Nucleus accumbens (tissue), 56 donors: ENCODE measurements at places on chromosomes 4 and X.

GRCh38 chr4:8728536-8729407, 136.2 kb downstream of the CPZ start:
- no peak for DNase-seq

DNA sequence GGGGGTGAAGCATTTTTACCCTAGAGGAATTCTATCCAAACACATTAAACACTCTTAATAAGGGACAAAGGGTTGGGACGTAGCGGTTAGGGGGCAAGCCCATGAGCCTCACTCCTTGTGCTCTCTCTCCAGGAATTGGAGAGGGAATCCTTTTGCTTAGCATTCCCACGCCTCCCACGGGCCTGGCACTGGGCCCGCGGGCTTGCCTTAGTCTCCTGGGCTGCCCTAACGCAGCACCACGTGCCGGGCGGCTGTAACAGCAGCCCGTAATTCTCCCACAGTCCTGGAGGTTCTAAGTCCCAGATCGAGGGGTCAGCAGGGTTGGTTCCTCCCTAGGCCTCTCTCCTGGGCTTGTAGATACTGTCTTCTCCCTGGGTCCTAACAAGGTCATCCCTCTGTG, 67.5 kb downstream of the TBL1X start:
- DNase-seq, result no peak

GRCh38 chr4:106104276-106104675, 209.0 kb downstream of the NPNT start:
- no peak for DNase-seq

GRCh38 chrX:7215842-7216241, 67.9 kb upstream of the PUDP start:
- DNase-seq, result no peak

DNA sequence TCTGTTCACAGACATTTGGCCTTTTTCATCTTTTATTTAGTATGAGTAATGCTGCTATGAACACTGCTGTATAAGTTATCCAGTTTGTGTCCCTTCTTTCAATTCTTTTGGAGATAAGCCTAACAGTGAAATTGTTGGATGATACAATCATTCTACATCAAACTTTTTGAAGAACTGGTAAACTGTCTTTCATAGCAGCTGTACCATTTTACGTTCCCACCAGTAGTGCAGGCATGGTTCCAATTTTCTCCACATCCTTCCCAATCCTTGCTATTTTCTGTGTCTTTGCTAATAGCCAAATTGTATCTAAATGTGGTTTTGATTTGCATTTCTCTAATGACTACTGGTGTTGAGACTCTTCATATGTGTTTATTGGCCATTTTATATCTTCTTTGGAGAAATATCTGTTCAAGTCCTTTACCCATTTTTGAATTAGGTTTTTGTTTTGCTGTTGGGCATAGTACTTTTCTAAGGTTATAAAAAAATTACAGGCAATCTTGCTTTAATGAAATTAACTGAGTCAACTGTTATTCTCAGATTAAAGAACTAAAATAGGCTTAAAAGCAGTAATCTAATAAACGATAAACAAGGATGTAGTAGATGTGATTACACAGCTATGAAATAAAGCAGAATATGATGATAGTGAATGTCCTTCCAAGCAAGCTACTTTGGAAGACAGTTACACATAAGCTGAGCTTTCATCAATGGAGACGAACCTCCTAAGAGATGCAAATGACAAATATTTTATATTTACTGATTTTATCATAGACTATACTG, 57.2 kb downstream of the FBXW7 start:
- no peak for DNase-seq

DNA sequence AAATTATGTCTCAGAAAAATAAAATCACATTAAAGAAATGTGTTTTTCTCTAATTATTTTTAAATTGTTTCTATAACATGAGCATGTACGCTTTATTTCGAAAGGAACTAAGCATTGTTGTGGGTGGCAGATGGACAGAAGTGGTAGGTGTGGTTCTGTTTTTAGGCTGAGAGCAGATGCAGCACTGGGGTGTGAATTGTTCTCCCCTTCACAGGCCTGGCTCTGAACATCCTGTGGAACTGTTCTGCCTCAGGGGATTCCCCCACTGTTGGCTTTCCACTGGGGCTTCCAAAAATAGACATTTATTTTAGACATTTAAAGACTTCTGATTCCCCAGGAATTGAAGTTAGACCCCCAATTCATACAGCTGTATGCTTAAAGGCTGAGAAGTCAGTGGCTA, 41.9 kb upstream of the PDHA2 start:
- no peak for DNase-seq

DNA sequence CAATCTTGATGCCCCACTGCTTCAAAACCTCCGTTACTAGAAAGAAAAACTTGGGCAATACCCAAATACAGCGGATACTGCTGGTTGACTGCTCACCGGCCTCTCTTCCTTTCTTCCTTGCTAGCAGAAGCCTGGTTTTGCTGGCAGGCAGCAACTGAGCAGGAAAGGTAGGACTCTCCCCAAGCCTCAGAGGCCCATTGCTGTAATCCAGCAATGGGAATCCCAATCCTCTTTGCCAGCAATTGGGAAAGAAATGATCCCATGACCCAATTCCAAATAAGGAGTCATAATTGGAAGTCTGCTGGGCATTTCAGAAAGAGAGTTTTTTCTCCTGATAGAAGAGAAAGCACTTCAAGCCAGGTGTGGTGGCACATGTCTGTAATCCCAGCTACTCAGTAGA, 394.5 kb downstream of the BCOR start:
- no peak for DNase-seq

DNA sequence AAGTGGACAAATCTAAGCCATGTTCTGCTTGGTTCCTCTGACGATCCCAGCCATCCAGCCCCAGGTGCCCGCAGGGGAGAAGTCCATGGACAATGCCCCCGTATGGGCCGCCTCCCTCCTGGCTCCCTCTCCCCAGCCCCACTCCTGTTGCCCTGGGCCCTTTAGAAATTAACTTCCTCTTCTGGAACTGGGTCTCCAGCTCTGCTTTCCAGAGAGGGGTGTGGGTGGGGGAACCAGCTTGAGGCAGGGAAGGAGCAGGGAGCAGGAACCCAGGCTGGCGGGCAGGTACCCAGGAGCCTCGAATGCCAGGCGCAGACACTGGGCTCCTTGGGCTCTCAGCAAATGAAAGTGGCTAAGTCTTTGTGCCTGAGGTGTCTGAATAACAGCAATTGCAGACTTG, 12.7 kb upstream of the ABLIM2 start:
- DNase-seq, result no peak

DNA sequence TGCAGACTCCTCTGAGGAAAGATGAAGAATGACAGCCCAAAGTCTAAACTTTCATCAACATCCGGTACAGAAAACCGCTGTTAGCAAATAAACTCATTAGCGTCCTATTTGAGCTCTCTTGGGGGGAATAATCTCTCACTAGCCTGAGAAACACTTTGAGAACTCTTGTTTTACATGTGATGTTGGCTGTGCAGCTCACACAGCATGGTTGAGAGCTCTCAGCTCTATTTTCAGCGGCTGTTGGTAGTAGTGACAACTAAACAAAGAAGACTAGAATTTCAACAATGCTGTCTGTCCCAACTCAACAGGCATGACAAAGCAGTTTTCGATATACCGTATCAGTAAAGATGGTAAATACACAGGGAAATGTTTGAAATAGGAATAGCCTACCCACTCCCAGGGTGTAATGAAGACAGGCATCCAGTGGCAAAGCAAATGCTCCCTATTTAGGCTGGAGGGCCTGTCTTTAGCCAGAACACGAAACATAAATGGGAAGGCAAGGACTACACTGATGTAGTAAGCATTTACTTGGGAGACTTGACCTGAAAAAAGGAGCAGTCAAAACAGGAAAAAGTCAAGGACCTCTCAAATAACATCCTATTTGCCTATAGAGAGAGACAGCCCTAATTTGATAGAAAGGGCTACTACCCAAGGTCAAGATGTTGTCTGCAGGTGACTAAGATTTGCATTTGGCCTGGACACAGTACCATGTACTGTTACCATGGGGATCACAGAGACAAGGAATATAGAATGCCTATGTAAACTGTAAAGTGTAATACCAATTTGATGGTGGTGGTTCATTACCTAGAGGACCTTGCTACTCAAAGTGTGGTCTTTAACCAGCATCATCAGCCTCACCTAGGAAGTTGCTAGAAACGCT, 60.4 kb downstream of the PPEF2 start:
- DNase-seq, result no peak

- no peak for DNase-seq
Measured at GRCh38 chr4:66558651-66559050, 888.4 kb upstream of the EPHA5 start.

- DNase-seq, result no peak
Measured at GRCh38 chrX:149069899-149070298, 435.2 kb downstream of the IDS start.

GRCh38 chr4:28621591-28621990, 1761.0 kb downstream of the STIM2 start:
- DNase-seq, result no peak

DNA sequence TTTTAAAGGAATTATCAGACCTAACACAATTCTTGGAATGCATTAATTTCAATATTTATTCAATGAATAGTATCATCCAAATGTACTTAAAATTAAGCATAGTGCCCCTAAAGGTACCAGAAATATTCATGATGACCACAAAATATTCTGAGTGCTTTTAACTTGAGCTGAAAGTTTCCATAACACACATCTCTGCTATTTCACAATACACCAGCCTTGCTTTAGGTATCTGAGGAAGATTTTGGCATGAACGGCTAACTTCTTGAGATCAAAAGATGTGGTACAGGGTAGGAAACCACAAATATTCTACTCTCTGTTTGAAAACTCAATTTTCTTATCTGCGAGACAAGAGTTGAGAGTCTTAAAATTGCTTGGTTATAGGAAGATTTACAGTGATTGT, 538.3 kb upstream of the PCDH7 start:
- DNase-seq, result no peak

DNA sequence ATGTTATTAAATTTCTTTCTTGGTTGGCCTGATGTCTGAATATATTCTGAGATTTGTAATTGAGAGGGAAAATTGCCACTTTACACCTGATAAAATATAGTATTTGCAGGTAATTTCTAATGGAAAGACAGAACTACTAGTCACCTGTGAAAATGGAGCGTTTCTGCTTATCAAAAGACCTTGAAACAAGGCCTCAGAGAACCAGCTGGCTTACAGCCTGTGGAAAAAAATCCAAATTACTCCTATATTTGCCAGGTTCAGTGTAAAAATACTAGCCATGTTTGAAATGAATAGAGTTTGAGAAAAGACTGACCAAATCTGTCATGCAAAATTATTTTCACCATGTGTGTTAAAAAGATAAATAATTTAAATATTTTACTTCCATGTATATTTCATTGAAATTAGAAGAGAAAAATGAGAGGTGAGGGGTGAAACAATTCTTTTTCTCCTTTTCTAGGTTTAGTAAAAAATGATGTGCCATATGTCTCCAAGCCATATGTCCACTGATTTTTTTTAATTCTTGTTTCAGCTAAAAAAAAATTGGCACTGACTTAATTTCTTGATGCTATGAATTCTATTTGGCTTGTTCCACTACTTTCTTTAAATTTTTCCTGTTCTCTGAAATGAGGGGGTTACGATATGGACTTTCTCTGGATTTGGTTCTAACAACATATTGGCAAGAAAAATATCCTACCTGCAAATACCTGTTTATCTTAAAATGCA, 464.9 kb downstream of the GRXCR1 start:
- no peak for DNase-seq

DNA sequence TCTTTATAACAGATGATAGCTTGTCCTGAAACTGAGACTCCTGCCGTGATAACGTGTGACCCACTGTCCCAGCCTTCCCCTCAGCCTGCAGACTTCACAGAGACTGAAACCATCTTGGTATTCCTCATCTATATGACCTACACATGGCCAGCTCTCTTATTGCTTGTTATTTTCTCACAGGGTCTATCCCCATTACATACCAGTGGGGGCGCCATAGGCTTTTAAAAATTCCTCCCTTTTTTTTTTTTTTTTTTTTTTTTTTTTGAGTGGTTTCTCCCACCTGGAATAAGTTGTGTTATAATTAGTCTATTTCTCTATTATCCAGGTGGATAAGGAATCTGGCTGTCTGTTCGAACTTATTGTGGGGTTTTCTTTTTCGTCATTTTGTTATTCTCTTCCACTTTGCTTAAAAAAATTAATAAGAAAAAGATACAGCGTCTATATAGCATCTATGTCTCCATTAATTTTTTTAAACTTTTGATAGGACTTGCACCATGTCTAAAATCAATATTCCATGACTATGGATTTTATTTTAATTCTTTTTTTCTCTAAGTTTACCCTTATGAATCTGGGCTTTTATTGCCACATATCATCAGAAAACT, 47.2 kb downstream of the GYG2 start:
- DNase-seq, result no peak

DNA sequence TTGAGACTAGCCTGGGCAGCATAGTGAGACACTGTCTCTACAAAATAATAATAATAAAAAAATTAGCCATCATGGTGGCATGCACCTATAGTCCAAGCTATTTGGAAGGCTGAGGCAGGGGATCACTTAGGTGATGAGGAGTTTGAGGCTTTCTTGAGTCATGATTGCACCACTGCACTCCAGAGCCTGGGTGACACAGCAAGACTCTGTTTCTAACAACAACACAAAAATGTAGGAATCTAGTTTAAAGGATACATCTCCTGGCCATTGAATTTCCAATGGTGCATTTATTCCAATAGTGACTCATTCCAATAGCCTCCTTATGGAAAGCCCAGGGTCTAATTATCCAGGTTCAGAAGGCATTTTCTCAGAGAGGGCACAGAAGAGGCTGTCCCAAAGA, 21.9 kb upstream of the HERC6 start:
- DNase-seq, result no peak

- no peak for DNase-seq
Measured at GRCh38 chr4:106587558-106587957, 219.0 kb upstream of the GIMD1 start.

DNA sequence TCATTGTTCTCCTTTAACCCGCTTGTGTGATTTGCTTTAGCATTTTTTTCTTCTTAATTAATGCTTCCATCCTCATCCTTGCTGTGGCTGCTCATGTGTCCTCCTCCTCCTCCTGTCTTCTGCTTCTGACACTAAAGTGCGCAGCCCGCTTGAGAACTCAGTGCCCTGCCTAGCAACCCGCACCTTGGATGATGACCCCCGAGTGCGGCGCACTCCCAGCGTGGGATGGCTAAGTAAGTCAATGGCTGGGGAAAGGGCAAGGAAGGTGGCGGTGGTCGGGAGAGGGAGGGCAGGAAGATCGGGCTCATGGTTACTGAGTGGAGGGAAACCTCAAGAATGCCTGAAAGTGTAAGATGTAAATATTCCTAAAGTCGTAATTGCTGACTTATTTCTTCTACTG, 30.1 kb downstream of the SLC4A4 start:
- DNase-seq, result no peak

DNA sequence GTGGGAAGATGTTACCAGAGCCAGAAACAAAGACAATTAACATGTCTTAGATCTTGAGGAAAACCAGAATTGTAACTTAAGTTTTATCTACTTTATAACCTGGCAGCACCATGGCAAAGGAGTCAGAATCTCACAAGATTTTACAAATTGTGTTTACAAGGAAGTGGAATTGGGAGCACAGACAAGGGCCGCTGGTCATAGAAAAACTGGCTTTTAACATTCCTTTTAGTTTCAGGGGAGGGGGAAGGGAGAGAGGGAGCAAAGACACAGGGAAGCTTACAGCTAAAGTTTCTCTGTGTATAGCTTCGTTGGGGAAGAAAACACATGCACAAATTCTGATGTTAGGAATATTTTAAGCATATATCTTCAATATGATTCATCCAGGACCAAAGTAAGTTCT, 10.3 kb upstream of the UGT2B11 start:
- DNase-seq, result no peak

GRCh38 chr4:36349938-36350549, 68.6 kb downstream of the DTHD1 start:
- no peak for DNase-seq
